Fibroblast of skin of right biceps (primary cell): ENCODE measurements at places on chromosomes 11 and 22.

- DNase-seq, result no peak
Observed at GRCh38 chr11:93256623-93257022, 58.8 kb upstream of the SLC36A4 start.

DNA sequence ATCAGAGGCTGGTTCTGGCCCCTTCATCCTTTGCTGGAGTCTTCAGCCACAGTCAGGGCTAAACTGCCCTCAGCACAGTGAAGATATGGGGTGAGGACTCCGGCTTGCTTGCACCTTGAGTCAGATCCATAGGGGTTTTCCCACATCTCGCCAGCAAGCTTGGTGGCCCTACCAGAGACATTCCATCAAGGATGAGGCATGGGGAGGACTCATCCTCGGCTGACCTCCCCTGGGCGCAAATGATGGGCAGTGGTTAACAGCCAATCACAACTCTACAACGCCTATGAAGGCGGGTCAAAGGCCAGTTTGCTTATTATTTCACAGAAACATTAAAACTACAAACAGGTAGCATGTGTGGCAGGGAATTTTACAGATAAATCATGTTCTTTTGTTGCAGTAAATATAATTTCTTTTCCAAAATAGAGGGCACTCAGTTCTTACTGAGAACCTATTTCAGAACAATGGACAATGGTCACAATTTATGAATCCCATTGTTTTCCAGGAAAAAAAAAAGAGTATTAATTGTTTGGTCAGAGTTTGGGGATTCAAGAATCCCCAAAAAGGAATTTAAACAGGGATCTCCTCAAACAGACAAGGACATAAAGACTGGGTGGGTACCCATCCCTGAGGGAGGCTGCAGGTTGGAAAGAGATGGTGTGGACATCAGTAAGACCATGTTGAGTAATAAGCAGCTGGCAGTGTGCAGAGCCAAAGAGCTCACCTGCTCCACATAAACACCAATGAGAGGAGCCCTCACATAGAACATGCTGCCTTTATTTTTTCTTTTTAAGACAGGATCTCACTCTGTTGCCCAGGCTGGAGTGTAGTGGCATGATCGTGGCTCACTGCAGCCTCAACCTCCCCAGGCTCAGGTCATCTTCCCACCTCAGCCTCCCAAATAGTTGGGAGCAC is 14.8 kb downstream of the PLAAT3 start:
- peak; percentile 89 for DNase-seq

- DNase-seq, result no peak
Observed at GRCh38 chr22:49871482-49871881, 17.8 kb downstream of the ZBED4 start.

DNA sequence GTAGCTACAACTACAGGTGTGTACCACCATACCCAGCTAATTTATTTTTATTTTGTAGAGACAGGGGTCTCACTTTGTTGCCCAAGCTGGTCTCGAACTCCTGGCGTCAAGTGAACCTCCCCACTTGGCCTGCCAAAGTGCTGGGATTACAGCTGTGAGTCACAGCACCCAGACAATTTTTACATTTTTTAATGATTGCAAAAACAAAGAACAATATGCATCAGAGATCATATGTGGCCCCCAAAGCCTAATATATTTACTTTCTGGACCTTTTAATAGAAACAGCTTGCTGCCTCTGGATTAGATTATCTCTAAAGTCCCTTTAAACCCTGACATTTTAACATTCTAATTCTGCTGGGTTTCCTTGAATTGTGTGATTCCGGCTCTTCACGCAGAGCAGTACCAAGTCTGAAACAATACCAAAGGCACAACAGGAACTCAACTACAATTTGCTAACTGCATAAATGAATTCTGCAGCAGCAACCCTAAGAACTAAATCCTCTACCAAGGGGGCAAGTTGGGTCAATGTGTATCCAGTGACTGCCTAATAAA is 25.0 kb downstream of the RAB30 start:
- DNase-seq, result peak; percentile 59

DNA sequence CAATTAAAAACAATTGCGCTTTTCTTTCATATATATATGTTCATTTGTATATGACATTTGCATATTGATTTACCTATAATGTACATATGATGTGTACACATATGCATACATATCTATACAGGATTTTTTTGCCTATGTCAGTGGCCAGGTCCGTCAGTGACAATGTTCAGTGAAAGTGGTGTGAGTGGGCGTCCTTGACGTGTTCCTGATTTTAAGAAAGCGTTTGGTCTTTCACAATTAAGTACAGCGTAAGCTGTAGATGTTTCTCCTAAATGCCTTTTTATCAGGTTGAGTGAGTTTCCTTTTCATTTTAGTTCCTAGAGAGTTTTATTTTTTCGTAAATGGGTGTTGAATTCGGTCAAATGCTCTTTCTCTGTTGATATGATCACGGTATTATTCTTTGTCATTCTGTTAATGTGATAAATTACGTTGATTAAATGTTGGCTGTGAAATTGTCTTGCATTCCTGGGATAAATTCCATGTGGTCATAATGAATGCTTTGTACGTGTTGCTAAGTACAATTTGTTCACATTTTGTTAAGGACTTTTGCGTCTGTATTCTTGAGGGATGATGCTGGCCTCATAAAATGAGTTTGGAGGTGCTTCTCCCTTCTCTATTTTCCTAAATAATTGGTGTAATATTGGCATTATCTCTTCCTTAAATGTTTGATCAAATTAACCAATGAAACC is 10.6 kb upstream of the GNB1L start:
- no peak for DNase-seq

GRCh38 chr11:66278363-66279091 is 552 bp downstream of the CNIH2 start:
- peak; percentile 44 for DNase-seq

- no peak for DNase-seq
Observed at GRCh38 chr11:8235925-8236324, 27.8 kb downstream of the LMO1 start.

GRCh38 chr11:77201370-77201769 is 73.3 kb downstream of the MYO7A start:
- DNase-seq, result no peak

GRCh38 chr11:114262681-114263512 is 33.3 kb upstream of the NNMT start:
- peak; percentile 55 for DNase-seq

GRCh38 chr22:30870451-30871345 is 97.9 kb downstream of the MORC2 start:
- no peak for DNase-seq

- DNase-seq, result peak; percentile 60
Observed at GRCh38 chr11:27696961-27697360, 3.3 kb downstream of the BDNF start.

DNA sequence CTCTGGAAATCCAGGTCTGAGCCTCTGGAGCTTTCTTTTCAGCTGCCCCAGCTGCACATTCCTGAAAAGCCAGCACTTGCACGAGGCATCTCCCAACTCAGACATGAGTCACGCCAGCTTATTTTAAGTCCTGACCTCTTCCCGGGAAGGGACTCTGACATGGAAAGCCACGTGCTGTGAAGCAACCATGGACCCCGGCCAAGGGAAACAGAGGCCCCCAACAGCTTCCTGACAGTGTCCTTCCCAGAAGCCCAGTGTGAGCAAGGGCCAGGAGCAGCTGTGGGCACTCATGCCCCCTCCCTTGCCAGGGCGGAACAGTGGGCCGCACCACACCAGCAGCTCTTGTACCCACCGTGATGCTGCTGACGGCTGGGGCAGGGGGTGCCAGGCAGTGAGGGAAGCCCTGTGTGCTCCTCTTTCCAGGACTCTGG is 118.8 kb upstream of the CADM1 start:
- DNase-seq, result peak; percentile 99

DNA sequence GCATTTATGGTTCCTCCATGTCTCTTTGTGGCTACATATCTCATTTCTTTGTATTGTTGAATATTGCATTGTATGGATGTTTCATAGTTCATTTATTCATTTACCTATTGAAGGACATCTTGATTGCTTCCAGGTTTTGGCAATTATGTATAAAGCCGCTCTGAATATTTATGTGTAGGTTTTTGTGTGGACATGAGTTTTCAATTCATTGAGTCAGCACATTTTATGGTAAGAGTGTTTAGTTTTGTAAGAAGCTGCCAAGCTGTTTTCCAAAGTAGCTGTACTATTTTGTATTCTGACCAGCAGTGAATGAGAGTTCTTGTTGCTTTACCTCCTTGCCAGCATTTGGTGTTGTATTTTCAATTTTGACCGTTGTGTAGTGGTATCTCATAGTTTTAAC is 39.2 kb downstream of the KDM2A start:
- no peak for DNase-seq

GRCh38 chr11:70471254-70471653 is 72.9 kb downstream of the CTTN start:
- DNase-seq, result peak; percentile 18

- no peak for DNase-seq
Observed at GRCh38 chr22:20758688-20759087, 15.2 kb upstream of the SERPIND1 start.
